ENCODE measurements at places on chromosomes 3 and 15.

GRCh38 chr15:31060429-31061140, 40.9 kb downstream of the TRPM1 start:
- DNase-seq = no peak

GRCh38 chr15:101033801-101034200, 114.6 kb downstream of the LRRK1 start:
- DNase-seq = no peak

DNA sequence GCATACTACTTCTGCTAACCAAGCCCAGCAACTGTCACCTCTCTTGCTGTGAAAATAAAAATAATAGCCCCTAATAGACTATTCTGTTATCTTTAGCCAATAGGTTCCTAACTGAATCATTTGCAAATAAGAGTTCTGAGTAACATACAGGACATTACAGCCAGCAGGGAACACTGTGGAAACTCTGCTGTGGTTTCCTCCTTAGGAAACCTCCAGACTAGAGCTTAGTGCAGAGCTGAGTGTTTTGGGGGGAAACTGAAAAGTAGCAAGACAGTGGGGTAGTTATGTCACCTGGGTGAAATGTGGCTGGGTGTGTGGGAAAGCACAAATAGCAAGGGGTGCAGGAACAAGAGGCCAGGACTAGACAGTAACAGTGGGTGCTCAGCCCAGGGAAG, 32.4 kb downstream of the DZIP1L start:
- DNase-seq = no peak

DNA sequence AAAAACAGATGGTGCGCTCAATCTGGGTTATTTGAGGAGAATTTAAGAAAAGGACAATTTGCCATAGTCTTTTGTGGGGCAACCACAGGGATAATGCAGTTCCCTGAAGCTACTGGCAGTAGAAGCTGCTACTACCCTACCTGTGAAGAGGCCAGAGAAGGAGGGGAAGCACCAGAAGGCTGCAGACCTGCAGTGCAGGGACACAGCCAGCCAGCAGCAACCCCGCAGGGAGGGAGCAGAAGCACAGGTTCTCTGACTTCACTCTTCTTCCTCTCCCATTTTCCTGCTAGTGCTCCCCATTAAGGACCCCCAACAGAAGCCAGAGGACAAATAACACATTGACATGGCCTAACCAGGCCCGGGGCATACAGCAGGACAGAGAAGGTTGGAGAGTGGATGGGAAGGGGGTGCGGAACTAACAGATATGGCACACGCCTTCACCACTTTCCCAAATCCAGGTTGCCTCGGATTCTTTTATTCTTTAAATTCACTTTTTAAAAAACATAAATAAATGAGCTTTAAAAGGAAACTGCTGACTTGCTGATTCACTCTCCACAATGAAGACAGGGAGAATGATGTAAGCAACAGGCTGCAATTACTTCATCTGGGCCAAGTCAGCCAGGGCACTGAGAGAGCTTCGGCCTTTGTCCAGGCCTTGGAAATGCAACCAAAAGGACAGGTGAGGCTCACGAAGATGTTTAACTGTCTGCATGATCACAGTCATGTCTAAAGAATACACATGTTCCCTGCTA, 30.1 kb downstream of the POPDC2 start:
- no peak for DNase-seq

- DNase-seq = no peak
These were observed 47.0 kb downstream of the FRMD4B start for GRCh38 chr3:69338911-69339310.

DNA sequence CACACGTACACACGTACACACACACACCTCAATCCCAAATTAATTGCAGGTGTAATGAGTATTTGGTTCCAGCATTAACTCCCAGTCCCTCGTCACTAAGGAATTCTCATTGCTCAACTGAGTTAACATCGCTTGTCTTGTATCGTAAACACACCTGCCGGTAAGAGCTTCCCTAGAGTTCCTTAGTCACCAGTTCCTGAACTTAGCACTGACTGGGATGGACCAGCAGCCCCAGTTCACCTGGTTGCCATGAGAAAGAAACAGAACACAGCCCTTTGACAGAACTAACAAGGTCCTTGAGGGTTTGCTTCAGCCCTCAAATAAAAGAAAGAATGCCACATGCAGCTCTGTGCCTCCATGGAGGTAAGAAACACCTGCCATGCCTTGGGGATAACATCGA, 66.3 kb upstream of the SLCO3A1 start:
- no peak for DNase-seq

- no peak for DNase-seq
These were observed 277.4 kb downstream of the EPHB1 start for GRCh38 chr3:135072431-135072830.

- no peak for DNase-seq
These were observed 74.1 kb upstream of the RAP2B start for GRCh38 chr3:153087595-153088566.

DNA sequence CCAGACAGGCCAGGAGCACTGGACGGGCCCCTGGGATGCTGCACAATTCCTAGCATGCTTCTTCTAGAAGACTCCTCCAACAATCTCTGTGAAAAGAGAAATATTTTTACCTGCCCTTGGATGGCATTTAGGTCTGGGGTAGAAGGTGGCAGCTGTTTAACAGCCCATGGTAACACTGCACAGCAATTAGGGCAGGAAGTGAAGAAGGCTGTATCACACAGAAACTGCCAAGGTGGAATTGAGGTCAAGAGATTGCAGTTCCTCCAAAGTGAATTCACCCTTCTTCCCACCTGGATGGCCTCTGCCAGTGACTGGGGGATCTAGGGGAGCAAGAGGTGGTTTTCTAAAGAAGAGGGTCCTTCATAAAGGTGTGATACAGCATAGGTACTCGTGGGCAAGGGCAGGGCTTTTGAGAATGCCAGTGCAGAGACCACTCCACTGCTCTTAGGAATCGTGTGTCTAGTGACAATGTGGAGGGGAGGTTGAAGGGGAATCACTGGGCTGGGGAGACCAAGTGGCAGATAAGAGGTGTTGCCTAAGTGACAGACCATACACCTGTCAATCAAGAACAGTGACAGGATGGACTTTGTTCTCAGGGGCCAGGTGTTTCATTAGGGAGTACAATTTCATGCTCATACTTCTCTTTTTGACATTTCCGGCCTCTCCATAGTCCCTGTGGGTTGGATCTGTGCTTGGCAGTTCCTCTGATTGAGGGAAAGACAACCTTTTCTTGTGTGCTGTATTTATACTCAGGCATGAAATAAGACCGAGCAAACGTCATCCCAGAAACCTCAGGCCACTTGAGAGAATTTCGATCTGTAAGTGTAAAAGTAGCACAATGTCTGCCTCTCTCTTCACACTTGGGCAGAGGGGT, 83.5 kb upstream of the BCL6 start:
- DNase-seq = no peak

GRCh38 chr3:193805448-193805847, 212.4 kb downstream of the OPA1 start:
- DNase-seq = no peak

GRCh38 chr15:52579852-52580251, 11.0 kb upstream of the ARPP19 start:
- no peak for DNase-seq

DNA sequence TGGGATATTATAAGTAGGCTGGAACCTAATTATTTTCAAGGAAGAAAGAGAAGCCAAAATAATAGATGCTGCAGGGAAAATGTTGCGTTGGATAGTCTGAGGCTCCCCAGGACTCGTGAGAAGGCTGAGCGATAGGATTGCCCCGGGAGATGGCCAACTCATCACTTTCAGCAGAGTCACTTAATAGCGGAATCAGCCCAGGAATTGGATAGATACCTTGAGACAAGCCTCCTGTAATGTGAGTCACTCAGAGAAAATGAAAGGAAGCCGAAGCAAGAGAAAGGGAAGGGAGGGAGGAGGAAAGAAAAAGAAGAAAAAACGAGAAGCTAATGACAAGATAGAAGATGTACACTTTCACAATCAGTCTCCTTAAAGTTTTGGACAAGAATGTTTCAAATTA, 94.3 kb downstream of the SQOR start:
- DNase-seq = no peak

DNA sequence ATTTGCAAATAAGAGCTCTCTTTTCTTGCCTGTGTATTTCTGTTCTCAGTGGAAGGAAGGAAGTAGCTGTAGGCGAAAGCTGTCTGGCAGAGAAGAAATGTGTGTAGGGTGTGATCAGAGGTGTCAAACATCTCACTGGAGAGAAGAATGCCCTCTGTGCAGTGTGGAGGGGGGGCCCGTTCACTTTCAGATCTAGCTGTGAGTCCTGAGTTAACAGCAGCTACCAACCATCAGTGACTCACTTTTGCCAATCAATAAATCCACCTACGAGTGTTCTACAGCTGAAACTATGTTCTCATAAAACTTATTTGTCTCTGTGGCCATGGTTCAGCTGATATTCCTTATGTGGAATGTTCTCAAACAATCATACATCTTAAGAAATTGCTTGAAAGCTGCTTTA, 103.7 kb downstream of the FRMD4B start:
- no peak for DNase-seq

GRCh38 chr3:139491027-139491700, 14.8 kb upstream of the RBP2 start:
- no peak for DNase-seq

DNA sequence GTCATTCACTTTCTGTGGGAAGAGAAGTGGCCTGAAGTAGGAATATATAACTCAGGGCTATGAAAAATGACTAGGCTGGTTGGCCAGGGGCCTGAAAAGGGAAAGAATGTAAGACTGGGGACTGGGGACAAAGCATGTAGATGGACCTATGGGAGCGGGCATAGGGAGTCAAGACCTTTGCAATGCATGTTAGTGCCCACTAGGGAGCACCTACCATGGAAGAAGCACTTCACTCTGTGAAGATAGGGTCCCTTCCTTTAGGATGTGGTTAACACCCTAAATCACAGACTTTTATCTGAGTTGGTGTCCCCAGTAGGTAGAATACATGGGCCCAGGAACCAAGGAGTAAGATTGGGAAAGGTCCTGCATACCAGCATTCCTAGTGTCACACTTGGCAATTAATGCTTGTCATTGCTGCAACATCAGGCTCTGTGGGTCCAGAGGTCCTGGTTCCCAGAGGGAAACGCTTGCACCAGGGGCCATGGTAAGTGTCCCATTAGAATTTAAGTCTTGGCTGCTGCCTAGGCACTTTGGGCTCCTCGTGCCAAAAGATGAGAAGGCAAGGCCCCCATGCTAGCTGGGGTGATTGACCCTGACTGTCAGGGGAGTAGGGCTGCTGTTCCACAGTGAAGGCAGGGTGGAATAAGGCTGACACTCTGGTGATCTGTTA, 79.6 kb downstream of the CRYGS start:
- no peak for DNase-seq

DNA sequence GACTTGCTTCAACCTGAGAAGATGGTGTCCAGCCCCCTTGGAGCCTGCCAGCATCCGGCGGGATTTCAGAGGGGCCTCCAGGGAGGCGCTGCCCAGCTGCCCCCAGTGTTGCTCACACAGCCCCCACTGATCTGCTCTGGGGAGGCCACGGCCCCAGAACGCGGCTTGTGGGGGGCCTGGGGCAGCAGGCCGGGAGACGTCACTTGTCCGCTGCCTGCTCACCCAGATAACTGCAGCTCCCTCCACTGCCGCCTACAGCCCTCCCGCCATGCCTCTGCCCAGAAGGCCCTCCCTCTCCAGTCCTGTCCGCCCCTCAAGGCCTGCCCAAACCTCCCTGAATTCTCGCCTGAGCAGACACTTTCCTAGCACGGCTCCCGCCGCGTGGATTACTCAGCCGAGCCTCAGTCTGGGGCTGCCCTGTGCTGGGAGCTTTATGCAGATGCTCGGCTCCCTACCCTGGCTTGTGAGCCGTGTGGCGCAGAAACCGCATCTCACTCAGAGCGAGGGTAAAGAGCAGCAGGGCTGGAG, 17.2 kb upstream of the ADIPOQ start:
- DNase-seq = no peak

DNA sequence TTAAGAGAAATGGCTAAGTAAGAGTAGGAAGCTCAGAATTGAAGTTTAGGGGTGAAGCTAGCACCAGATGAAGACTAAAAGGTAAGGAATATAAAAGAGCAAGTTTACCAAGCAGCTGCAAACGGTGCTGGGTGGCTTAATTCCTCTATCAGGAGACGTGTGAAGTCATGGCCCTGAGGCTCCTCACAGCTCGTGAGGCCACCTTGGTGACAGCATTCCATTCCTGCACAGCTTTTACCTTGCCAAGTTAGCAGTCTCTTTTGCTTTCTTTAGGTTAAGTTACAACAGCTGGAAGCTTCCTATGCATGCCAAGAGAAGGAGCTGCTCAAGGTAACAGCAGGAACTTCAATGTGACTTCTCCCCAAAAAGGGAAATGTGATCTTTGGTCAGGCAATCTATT, 6.4 kb downstream of the TMCO5A start:
- DNase-seq = no peak

DNA sequence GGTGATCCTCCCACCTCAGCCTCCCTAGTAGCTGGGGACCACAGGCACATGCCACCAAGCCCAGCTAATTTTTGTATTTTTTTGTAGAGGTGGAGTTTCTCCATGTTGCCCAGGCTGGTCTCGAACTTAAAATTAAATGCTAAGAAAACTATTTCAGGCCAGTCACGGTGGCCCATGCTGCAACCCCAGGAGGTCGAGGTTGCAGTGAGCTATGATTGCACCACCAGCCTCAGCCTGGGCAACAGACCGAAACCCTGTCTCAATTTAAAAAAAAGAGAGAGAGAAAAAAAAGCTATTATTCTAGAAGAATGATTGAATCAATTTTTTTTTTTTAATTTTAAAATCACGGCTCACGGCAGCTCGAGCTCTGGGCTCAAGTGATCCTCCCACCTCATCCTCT, 4.7 kb downstream of the SLC51A start:
- DNase-seq = no peak

DNA sequence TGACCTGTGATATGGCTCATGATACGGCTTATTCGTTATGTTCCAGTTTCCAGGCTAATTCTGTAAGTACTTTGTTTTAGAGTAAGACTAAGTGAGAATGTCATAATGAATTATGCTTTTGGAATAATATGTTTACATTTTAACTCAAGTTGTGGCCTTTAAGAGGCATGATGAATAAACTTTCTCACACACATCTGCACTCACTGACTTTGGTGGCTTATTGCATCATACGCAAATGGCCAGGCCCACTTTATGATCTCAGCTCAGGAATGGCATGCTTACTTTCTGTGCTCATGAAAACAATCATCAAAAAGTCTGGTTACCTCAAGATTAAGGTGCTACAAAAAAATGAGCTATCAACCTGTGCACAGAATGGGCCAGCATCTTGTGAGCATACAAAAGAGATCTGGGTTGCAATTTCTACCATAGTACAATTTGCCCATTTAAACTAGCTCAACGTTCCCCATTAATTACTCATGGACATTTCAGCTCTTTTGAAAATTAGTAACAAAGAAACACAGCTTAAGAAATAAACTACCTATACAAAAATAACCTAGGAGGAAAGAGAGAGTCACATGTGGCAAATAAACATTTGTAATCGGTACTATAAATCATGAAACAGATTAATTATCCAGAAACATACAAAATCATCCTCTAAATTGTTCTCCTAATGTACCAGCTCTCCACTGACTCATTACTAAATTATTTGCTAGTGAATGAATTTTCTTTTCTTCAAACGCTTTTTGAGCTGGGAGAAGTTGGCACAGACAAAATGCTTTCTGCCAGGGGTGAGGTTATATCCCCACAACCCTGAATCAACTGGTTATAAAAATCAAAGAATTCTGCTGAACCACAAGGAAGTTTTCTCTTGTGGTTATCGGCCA, 439.0 kb upstream of the ADAMTS9 start:
- no peak for DNase-seq

- DNase-seq = no peak
These were observed 45.4 kb upstream of the TMC3 start for GRCh38 chr15:81419332-81419943.

Measured in stimulated activated CD8-positive, alpha-beta memory T cell treated with anti-CD3 and anti-CD28 coated beads, Interleukin-7, amount 100 ng/mL, for 1 hour (primary cell).